Activated T-helper 2 cell treated with anti-CD3 and anti-CD28 coated beads, Interferon-gamma antibody, Interleukin-2, Interleukin-4, amounts not matched to agents 10 μg/mL and 5 μg/mL and 100 μg/mL, durations not matched to agents 14 hours and 24 hours and 36 hours (primary cell): ENCODE measurements at places on chromosomes 11 and 22. TPM values are rescaled to one million over a fixed set of nuclear protein-coding genes. Genes with fewer than 3 reads are reported as not detected.

- no peak for DNase-seq
Measured at GRCh38 chr11:66548041-66548440, 1.3 kb downstream of the ACTN3 start.

The LRRC32 gene
- total RNA-seq, result 26.5 and 26.7 TPM in 2 replicates

The DRG1 gene
- total RNA-seq, result 109 and 132 TPM in 2 replicates

The SCGB1C1 gene
- total RNA-seq, result not detected in 2 replicates

DNA sequence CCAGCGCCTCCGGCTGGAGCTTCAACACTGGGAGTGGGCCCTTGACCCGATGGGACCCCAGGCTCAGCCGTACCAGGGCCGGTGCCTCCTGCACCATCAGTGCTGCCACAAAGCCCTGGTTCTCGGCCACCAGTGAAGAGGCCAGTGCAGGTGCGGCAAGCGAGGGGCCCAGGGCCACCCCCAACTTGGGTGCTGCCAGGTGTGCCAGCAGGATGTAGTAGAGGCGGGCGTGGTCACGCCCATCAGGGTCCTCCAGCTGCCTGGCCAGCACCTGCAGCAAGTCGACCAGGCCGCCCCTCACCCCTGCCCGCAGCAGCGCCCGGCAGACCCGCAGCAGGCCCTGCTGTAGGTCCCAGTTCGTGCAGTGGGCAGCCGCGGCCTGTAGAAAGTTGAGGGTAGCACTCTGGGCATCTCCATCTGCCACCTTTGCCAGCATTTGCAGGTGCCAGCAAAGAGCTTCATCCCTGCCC, 2.3 kb downstream of the AP5B1 start:
- no peak for DNase-seq
